EH (cell line): ENCODE measurements at places on chromosomes 6 and 20.

GRCh38 chr6:40358473-40359460, 228.4 kb downstream of the LRFN2 start:
- DNase-seq, result no peak

DNA sequence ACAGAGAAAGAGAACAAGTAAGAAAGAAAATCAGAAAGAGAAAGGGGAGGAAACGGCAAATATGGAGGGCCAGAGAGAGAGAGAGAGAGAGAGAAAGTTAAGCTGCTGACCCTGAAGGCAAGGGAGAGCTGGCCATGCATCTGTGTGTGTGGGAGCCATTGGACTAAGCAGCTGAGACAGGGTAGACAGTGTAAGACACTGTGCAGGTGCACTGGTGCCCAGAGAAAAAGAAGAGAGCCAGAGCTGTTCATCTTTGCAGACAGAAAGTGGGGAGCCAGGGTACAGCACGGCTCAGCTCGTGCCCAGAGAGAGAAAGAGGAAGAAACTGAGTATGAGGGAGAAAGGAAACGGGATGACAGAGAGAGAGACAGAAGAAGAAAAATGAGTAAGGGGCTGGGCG, 24.2 kb upstream of the ZNF318 start:
- DNase-seq, result no peak

DNA sequence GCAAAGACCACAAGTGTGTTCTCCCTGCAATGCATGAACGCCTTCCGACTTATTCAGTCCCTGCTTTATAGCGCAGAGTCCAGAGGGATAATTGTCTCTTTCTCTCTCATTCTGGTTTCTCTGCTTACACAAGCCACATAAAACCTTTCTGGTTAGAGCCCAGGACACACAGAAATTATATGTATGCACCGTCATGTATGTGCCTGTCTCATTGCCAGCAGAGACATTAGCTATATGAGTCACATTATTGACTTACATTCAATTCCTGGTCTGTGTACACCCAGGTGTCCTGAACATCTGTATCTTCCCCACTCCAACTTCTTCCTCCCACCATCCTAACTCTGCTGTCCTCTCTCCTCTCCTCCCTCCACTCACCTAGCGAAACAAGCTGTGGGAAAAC, 44.0 kb downstream of the LRFN2 start:
- DNase-seq, result no peak

- peak; percentile 39 for DNase-seq
Observed at GRCh38 chr6:71206089-71206488, 82.5 kb upstream of the OGFRL1 start.

- DNase-seq, result no peak
Observed at GRCh38 chr6:163341224-163342061, 73.1 kb upstream of the QKI start.
